ENCODE measurements at places on chromosomes 1 and 21.
A peak's percentile ranks its signal among the peaks of the same experiment; 100 is the strongest.

DNA sequence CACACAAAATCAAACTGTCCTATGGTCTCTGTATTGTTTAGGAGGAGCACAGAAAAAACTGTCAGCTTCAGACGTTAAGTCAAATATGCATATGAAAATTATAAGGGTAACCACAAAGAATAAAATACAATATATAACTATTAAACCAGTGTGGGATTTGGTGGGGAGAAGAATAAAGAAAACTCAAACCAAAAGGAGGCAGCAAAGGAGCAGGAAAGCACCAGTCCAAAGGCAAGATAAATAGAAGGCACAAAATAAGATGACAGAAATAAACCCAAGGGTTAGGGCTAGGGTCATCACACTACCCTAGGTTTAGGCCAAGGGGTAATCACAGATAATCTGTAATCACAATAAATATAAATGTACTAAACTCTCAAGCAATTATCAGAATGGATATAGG, 32.8 kb downstream of the DLGAP3 start:
- DNase-seq = no peak

GRCh38 chr1:54120698-54121481, 31.9 kb downstream of the CDCP2 start:
- DNase-seq = no peak

DNA sequence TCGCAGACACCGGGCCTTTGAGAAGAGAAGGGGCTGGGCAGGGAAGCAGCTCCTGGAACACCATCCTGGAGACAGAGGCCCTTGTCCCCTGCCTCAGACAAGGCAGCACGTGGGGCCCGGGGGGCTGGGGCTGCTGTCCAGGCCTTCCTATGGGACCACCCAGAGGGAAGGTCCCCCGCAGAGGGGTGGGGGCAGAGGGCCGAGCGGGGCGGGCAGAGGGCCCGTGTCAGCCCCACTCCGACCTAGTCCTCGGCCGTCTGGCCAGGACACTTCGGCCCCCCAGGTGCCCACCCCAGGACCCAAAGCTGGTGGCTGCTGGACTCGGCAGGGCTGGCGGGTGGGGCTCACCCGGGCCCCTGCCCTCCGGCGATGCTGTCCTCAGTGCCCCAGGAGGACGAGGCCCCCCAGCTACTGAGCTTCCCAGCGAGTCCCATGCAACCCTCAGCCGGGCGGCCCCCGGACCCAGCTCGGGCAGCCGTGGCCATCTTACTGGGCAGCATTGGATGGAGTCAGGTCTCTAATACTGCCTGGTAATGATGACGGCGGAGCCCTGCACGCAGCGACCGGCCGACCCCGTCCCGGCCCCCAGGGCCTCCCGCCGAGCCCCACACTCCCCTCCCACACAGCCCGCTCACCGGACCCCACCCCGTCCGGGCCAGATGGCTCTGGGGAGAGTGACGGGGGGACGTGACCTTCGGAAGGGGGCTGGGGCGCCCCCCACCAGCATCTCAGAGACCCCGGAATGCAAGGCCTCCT, 6.9 kb upstream of the TTLL10 start:
- DNase-seq = no peak

- no peak for DNase-seq
Measured at GRCh38 chr1:66317248-66317515, 216.8 kb upstream of the SGIP1 start.

GRCh38 chr1:8474369-8474768, 156.5 kb downstream of the SLC45A1 start:
- no peak for DNase-seq

GRCh38 chr1:15304708-15305467, 57.9 kb downstream of the FHAD1 start:
- peak; percentile 64 for DNase-seq

- DNase-seq = no peak
Measured at GRCh38 chr1:110505596-110505995, 13.4 kb downstream of the KCNA10 start.

DNA sequence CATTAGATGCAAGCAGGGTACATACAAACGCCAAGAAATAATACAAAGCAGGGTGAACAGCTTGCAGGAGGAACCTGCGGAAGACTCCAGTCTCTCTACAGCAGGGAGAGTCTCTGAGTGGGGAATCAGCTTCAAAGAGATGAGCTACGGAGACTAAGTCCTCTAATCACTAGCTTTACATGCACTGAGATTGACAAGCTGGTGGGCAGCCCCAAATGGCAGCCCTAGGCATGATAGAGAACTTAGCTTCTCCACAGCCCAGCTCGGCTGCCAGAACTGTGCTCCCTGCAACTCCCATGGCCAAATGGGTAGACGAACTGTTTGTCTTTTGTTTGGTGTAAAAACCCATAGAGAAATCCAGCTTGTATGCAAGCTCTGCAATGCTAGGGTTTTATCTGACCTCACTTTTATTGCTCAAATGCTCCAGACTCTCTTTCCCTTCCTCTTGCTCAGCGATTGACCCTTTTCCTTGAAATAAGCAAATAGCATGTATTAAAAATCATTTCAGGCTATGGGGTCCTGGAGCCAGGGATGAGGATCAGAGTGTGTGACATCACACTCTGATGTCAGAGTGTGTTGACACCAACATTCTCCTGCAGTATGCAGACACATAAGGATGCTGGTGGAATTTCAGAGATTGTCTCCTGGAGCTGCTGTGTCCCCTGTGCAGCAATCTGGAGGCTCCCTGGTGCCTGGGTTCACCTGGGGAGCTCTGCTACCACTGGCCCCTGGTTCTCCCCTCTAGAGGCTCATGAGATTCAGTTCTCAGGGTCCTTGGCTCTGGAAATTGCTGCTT, 238.5 kb downstream of the TTLL7 start:
- no peak for DNase-seq

DNA sequence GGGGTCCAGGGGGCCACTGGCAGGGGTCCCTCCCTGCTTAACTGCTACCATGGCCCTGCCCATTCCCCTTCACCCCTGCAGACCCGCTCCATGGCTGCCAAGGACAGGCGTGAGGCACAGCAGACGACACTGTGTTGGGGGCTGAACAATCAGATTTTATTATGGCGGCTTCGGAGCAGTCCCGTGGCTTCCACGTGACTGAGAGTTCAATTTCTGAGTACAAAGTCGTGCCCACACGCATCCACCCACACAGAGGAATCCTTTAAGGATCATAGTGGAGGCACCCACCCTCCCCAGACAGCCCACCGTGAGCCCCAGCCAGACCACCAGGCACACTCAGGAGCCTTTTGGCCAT, 1.5 kb downstream of the HES5 start:
- no peak for DNase-seq

GRCh38 chr21:37047079-37047478, 25.8 kb downstream of the PIGP start:
- DNase-seq = no peak

GRCh38 chr1:206575894-206576737, 36.1 kb downstream of the EIF2D start:
- DNase-seq = no peak

DNA sequence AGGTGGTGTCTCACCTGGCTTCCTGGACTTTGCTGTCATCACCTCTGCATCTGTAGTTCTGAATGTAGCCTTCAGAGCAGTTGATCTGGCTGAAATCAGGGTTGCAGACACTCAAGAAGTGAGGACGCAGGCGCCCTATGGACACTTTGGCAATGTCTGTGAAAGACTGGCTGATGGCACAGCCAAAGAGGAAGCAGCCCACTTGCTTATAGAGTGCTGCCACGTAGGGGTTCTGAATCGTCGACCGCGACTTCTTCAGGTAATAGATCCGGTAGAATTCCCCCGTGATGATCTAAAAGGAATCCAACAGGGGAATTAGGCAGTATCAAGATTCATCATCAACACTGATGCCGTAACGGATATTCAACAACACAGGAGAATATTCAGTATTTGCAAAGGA, 55.1 kb downstream of the PLPP3 start:
- DNase-seq = no peak

- no peak for DNase-seq
Measured at GRCh38 chr1:51420867-51421627, 90.7 kb upstream of the TTC39A start.

DNA sequence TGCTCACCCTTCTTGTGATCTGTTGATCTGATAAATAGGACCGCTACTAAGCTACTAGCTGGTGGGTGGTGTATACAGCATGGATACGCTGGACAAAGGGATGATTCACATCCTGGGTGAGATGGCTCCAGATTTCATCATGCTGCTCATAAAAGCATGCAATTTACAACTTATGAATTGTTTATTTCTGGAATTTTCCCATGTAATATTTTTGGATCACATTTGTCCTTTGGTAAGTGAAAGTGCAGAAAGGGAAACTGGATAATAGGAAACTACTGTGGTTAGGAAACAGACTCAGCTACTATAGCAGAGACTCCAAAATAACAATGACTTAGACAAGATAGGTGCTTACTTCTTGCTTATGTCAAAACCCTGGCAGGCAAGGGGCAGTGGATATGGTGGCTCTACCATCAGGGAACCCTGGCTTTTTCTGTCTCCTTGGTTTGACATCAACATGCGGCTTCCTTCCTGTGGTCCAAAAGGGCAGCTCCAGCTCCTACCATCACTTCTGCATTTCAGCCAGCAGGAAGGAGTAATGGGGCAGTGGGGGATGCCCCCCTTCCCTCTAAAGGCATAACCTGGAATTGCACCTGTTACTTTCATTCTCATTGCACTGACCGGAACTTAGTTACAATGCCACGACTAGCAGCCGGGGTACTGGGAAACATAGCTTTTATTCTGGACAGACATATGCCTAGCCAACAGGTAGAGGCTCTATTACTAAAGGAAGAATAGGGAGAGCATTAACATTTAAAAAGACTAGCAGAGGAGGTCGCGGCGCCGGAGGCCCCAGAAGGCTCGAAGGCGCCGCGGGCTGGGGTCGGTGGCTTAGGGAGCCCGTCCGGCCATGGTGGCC, 13.8 kb upstream of the AK2 start:
- DNase-seq = no peak

DNA sequence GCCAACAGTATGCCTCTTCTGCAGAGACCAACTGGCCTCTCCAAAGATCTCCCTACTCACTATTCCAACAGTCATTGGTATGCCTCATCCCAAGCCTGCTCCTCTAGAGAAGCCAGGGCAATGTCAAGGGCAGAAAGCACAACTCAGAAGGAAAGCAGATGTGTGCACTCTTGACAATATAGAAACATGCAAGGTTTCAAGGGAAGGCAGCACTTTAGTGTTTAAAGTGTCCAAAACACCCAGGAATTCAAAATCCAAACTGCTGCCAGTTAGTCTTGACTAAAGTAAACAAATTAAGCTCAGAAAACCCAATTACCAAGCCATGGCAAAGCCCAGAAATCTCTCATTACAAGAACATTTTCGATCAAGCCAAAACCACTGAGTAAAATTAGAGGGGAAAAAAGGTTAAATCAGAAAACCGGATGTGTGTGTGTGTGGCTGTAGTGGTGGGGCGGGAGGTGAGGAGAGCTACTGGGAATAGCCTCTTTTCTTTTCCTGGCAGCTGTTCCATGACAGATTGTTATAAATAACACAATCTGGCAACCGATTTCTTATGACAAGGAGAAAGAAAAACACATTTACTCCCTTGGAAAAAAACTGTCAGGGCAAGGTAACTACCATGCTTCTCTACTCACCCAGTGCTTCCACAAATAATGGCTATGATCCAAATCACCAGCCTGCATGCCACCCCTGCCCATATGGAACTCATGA, 39.2 kb downstream of the EIF2B3 start:
- no peak for DNase-seq

GRCh38 chr1:1233567-1233892, 1.5 kb downstream of the B3GALT6 start:
- no peak for DNase-seq

DNA sequence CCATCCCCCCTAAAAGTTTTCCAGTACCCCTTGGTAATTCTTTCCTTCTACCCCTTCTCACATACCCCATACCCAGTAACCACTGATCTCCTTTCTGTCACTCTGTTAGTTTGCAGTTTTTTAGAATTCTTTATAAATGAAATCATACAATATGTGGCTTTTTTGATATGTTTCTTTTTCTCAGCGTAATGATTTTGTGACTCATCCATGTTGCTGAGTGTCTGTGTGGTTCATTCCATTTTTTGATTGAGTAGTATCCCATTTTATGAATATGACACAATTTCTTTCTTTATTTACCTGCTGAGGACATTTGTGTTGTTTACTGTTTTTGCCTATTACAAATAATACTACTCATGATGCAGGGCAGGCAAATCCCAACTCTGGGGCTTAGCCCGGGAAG, 1605.3 kb downstream of the BRINP3 start:
- DNase-seq = no peak

GRCh38 chr1:186760446-186760845, 68.3 kb upstream of the PLA2G4A start:
- DNase-seq = no peak

DNA sequence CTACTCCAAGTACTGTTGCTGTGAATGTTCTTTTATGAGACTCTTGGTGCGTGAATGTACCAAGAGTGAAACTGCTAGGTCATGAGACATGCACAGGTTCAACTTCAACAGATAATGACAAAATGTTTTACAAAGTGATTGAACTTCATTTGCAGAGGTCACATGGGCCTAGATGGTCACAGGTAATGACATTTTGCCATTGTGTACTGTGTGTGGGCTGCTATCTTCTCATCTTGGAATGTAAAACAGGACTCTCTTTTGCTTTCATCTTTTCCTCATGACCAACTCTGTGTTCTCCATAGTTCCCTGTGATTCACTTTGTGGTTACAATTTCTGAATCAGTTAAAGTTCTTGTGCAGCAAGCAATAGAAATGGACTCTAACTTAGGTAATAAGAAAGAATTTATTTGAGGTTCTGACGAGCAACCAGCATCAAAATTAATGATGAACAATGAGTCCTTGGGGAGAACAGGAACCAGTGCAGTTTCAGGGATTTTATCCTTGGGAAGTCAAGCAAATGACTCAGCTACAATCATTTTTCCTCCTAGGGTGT, 16.2 kb upstream of the TSNAX start:
- DNase-seq = no peak

DNA sequence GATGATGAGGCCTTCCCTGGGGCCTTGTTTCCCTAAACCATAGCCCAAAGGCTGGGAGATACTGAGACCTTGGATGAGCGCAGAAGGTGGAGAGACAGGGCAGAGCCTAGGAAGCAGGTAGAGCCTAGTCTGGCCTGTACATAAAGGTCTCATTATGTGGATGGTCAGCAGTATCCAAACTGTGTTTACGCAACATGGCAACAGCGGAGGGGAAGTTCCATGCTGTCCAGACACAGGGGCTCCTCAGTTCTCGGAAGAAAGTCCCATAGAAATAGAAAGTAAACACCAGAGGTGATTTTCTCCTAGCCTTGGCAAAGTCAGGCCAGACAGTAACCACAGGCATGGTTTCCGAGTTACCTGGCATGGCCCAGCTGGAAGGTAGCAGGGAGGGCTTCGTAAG, 42.1 kb upstream of the MPZL1 start:
- DNase-seq = no peak

Measured in activated T-cell treated with anti-CD3 and anti-CD28 coated beads for 4 hours (primary cell).